ENCODE measurements at places on chromosomes 7 and 10.

GRCh38 chr7:3722396-3722922, 421.4 kb downstream of the SDK1 start:
- DNase-seq = no peak

GRCh38 chr7:121083138-121083789, 94.8 kb downstream of the CPED1 start:
- DNase-seq = no peak

- no peak for DNase-seq
These were observed 31.5 kb downstream of the UNC5B start for GRCh38 chr10:71243756-71244395.

- DNase-seq = no peak
These were observed 28.1 kb downstream of the XPNPEP1 start for GRCh38 chr10:109895095-109895818.

DNA sequence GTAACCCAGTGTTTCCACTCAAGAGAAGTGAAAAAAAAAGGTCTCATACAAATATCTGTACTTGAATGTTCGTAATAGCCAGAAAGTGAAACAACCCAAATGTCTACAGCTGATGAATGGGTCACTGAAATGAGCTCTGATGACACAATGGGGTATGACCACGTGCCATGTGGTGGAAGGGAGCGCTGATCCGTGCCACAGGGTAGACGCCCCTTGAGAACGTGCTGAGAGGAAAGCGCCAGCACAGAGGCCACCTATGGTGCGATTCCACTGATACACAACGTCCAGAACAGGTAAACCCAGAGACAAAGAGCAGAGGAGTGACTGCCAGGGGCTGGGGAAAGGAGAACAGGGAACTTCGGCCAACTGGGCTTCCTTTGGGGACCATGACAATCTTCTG, 50.3 kb downstream of the MAD1L1 start:
- peak; percentile 65 for DNase-seq

DNA sequence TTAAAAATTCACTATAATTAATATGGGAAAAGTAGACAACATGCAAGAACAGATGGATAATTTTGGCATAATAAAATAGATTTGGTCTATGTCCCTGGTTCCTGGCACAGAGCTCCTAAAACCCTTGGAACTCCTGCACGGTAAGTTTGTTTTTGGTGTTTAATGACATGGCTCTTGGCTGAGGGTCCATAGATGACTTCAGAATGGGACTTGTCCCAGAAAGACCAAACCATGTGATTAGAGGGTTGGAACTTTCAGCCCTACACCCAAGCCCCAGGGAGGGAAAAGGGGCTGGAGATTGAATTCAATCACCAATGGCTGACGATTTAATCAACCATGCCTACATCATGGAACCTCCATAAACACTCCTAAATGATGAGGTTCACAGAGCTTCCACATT, 12.6 kb upstream of the GSDME start:
- no peak for DNase-seq

DNA sequence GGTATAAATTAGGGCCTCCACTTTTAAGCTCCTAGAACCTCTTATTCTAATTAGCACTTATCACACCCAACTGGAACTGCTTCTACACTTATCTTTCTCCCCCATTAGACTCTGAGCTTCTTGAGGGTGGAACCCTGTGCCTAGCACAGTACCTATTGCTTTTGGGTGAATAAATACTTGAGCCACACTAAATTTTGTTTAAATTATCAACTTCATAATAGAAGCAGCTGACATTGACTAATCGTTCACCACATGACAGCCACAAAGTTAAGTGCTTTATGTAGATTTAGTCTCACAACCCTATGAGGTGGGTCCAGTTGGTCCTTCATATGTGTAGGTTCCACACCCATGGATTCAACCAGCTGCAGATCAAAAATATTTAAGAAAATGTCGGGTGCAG, 36.0 kb upstream of the DNAJB12 start:
- no peak for DNase-seq

DNA sequence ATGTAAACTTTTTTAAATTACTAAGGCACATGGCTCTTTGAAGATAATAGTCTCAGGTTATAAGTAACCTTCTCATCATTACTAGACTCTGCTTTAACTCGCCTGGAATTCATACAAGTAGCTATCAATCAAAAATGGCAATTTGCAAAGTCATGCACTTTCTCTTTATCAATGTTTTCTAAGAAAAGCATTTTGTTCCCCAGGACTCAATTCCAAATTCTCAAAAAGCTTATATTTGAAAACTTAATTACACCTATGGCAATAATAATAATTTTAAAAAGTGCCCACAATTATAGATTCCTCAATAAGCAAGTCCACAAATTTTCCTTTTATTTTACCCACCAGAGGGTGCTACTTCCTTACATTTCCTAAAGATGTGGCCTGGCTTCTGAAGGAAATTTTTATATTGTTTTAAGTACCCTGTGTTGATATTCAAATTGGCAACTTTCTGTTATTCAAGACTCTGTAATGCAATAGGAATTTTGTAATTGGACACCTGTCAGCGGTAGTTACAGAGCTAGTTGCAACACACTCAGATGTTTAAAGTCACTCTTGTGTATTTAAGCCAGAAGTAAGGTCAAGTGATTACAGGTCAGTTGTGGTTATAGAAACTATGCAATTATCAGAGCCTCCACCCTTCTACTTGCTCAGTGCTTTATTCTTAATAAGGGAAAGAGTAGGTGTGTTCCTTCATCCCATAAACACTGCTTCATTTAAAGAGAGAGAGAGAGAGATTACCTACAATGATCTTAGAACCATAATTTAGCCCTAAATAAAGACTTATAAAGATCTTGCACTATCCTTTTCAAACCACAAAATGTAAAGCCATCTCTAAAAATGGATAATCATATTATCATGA, 47.1 kb upstream of the HYAL4 start:
- peak; percentile 17 for DNase-seq

GRCh38 chr7:130277763-130278643, 11.3 kb downstream of the CPA2 start:
- no peak for DNase-seq

DNA sequence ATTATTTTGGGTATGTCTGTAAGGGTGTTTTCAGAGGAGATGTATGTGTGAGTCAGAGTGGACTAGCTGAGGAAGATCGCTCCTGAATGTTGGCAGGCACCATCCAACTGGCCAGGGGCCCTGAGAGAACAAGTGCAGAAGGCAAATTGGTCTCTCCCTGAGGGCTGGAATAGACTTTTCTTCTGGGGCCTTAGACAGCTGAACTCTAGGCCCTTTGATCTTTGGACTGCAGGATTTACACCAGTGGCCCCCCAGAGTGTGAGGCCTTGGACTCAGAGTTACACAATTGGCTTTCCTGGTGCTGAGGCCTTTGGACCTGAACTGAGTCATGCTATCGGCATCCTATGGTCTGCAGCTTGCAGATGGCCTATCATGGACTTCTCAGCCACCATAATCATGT, 217.2 kb downstream of the REEP3 start:
- DNase-seq = no peak

- DNase-seq = peak; percentile 22
These were observed 53.0 kb upstream of the PPP1R17 start for GRCh38 chr7:31633894-31634494.

DNA sequence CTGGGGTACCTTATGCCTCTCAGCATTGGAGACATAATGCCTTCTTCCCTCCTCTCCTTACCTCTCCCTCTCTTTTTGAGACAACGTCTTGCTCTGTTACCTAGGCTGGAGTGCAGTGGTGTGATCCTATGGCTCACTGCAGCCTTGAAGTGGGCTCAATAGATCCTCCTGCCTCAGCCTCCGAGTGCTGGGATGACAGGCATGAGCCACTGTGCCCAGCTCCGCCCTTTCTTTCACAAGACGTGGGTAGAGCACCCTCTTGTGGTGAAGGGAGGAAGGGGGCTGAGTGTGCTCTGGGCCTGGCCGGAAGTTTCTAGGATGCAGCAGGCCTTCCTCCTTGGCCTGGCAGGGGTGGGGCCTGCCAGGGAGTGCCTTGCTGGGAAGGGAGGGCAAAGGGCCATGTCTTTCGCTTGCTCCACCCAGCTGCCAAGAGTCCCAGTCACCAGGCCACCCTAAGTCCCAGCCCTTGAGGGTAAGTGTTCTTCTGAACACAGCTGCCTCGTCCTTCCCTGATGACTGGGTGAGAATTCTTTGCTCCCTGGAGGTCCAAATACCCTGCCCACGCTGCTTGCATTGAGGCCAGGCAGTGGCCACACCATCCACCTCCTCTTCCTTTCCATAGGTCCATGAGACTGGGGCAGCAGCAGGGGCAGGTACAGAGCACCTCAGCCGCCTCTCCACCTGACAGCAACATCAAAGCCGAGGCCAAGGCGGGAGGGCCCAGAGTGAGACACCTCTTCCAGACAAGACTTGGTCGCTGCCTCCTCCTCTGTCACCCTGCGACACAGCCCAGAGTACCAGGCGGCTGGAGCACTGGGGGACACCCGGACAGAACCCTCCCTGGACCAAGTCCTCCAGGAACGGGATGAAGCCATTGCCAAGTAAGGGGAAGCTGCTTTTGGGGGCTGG, 3.7 kb downstream of the ABHD11 start:
- peak; percentile 76 for DNase-seq

DNA sequence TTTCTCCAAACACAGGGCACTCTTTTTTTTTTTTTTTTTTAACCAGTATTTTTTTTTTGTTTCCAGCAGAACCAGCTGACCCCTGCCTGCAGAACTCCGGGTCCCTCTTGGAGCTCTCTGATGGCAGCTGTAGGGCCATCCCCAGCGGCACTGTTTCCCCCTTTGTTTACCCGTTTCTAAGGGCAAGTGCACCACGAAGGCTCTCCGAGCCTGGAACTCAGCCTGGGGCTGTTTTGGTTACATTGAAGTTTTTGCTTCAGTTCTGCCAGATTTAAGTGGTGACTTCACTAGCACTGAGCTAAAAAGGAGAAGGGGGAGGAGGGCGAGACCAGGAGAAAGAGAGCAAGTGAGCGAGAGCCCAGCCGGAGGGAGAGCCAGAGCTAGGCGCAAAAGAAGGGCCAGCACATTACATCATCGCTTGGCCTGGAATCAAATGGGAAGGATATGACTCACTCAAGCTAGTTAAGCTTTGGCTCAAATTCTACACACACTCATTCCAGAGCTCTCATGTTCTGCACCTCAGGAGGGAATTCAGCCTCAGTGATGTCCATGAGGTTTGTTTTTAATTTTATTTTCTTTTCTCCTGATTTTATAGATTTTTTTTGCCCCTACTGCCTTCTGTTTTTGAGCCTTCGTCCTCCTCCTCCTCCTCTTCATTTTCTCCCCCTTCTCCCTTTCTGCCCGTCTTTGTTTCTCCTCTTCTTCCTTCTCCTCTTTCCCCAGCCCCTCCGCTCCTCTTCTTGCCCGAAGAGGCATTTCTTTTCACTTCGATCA, 272.3 kb downstream of the TRIL start:
- peak; percentile 32 for DNase-seq

Data from GM10248 (cell line).